ENCODE measurements at places on chromosomes 6 and 20.
A peak's percentile ranks its signal among the peaks of the same experiment; 100 is the strongest.

- no peak for DNase-seq
These were observed 6.0 kb downstream of the PNLDC1 start for GRCh38 chr6:159806021-159806458.

GRCh38 chr6:5681480-5681879 is 325.2 kb downstream of the NRN1 start:
- DNase-seq: no peak

DNA sequence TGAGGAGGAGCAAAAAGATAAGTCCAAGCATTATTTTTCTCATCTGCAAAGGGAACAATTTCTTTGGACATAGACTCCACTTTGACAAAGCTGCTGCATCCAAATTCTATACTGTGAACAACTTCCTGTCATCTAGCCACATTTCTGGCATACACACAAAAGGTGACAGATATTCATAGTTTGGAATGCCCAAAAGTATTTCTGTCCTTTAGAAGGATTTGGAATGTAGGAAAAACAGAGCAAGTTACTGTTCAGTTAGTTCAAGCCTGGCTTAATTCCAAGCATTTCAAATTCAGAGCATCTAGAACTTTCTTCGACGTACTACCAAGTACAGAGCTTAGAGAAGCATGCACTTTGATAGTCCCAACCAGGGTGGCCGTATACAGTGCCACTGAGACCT is 134.0 kb downstream of the PDE7B start:
- no peak for DNase-seq

DNA sequence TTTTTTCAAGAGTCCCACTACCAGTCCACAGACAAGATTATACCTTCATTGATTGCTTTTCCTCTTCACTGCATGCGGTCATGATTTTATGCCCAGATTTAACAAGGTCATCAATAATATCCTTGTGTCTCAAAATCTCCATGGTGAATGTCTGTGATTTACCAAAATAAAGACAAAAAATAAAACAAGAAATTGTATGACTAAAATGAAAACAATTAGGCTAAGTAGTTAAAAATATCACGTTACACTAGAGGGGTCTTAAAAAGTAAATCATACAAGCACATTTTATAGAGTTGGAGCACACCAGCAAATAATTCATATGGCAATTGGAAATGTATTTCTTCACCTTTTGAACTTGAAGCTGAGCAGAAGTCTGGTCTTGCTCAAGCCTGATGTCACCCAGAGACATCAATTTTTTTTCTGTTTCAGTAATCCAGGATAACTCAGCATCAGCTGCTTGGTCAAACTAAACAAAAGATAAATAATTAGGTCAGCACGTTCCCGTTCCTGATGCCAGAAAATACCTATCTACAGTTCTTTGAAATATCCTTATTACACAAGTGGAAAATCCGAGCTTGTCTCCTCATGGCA is 125.4 kb downstream of the DST start:
- DNase-seq: no peak

- no peak for DNase-seq
These were observed 238.5 kb upstream of the RAB32 start for GRCh38 chr6:146305092-146305491.

- no peak for DNase-seq
These were observed 101.1 kb downstream of the ATXN1 start for GRCh38 chr6:16660157-16660497.

DNA sequence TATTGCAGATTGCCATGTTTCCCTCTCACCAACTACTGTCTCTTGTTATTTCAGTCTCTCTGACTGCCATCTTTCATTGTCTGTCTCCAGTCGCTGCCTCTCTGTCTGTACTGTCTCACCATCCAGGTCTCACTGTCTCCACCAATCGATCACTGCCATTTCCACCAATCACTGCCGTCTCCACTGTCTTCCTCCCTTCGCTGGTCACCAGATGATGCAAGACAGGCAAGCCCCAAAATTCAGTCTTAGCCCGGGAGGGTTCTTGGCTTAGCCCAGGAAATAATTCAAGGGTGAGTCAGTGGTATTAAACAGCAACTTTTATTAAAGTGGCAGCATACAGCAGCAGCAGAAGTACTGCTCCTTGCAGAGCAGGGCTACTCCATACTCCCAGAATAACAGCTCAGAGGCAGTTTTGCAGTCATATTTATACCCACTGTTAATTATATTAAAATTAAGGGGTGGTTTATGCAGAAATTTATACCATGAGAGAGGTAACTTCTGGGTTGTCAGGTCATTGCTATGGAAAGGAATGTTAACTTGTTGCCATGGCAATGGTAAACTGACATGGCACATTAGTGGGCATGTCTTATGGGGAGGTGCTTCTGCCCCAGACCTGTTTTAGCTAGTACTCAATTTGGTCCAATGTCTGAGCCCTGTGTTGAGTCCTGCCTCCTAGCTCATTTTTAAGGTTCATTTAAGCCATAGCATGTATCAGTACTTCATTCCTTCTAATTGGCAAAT is 23.0 kb upstream of the ECHDC1 start:
- no peak for DNase-seq

- DNase-seq: no peak
These were observed 9.4 kb upstream of the CCN2 start for GRCh38 chr6:131960371-131961133.

- no peak for DNase-seq
These were observed 8.6 kb downstream of the SNX9 start for GRCh38 chr6:157831424-157832249.

DNA sequence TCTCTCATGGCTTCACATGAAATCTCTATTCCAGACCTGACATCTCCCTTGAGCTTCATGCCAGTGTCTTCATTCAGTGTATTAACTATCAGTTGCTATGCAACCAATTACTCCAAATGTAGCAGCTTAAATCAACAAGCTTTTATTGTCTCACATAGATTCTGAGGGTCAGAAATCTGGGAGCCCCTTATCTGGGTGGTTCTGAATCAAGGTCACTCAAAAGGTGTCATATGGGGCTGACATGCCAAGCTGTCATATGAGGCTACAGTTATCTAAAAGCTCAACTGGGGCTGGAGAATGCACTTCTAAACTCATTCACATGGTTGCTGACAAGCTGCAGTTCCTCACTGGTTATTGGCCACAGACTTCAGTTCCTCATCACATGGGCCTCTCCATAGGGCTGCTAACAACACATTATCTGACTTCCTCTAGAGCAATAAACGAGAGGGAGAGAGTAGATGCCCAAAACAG is 7.3 kb upstream of the CGA start:
- no peak for DNase-seq

DNA sequence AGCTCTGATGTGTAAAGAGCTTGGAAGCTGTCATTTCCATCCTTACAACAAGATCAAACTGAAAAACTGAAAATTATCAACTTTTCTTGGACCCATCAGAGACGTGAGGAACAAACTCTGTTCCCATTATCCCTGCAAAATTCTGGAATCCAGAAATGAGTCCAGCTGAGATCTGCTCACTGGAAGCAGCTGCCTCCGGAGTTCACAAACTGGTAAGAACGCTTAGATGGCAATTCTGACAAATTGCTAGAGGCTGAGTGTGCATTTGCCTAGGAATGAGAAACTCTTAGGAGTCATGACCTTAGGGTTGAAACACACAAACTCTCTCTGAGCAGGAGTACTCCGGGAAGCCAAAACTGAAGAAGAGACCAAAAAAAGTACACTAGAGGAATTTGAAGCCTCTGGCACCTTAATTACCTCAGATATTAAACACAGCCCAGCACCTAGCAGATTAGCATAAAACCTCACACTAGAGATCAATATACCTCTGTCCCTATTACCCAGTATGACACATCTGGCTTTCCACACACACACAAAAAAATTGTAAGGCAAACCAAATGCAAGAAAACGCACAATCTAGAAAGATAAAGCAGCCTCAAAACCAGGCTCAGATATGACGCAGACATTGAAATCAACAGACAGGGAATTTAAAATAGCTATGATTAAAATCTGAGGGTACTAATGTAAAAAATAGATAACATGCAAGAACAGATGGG is 233.5 kb upstream of the SGK1 start:
- no peak for DNase-seq

GRCh38 chr6:167323111-167323510 is 1.8 kb upstream of the TTLL2 start:
- DNase-seq: no peak

GRCh38 chr6:130517444-130517931 is 151.7 kb downstream of the TMEM200A start:
- DNase-seq: no peak

- no peak for DNase-seq
These were observed 33.9 kb downstream of the HLA-A start for GRCh38 chr6:29976253-29976587.

DNA sequence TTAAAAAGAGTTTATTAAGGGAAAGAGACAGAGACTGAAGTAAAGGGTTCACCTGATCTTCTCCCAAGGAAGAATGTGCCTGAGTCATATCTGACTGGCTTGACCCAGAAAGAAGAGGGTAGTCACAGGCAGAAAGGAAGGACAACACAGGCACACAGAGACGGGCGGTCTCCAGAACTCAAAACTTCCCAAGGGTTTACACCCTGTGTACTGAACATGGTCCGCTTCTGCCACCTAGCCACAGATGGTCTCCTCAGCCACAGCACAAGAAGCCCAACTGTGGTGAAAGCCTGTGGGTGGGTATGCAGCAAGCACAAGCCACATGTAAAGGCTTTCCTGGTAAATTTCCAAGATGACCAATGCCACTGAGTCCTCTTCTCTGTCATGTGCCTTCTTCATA is 17.2 kb downstream of the UNC5CL start:
- no peak for DNase-seq

DNA sequence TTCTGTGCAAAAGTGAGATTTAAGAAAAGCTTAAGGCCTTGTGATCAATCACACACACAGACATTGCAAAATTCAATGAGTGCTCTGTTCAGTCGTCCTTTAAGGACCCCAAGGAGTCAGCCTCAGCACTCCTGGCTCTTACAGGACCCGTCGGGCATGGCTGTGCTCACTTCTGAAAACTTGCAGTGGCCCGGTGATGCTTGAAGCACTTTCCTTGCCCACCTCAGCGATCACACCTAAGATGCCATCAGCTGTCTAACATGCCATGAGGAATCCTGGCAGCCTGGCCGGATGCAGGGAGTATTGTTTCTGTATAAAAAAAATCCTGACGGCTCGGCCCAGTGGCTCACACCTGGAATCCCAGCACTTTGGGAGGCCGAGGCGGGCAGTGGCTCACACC is 101.4 kb upstream of the LAMP5 start:
- no peak for DNase-seq

GRCh38 chr6:162825597-162825996 is 97.8 kb downstream of the PACRG start:
- no peak for DNase-seq

GRCh38 chr20:25408890-25409289 is 1.4 kb downstream of the GINS1 start:
- no peak for DNase-seq

DNA sequence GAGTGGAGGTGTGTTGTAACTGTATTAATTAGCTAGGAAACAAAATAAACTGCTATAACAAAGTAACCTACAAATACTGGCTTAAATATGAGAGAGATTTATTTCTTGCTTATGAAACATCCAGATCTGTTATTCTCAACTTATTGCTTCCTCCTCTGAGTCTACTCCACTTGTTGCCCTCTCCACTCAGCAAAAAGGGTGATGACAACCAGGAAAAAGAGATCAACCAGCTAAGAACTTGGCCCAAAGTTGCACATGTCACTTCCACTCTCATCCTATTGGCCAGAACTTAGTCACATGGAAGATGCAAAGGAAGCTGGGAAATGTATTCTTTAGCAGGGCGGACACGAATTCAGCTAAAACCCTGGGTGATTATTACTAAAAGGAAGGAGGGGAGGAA is 5.2 kb upstream of the TP53RK start:
- no peak for DNase-seq

GRCh38 chr6:161736326-161736725 is 462.5 kb upstream of the AGPAT4 start:
- no peak for DNase-seq

GRCh38 chr6:1917626-1918371 is 308.1 kb downstream of the FOXC1 start:
- peak; percentile 30 for DNase-seq

GRCh38 chr20:11907621-11908020 is 10.1 kb upstream of the BTBD3 start:
- DNase-seq: no peak

DNA sequence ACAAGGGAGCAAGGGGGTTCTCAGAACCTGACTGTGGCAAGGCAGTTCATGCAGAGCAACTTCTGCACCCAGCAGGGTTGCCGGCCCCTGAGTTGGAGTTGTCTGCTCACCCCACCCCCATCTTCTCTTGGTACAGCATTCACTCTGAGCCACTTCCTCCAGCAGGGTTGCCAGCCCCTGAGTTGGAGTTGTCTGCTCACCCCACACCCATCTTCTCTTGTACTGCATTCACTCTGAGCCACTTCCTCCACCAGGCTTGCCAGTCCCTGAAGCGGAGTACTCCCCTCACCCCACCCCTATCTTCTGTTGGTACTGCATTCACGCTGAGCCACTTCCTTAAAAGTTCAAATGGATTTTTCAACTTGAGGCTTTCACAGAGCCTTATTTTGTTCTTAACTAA is 79.7 kb upstream of the SYNDIG1 start:
- peak; percentile 18 for DNase-seq

GRCh38 chr6:15518057-15518456 is 144.8 kb downstream of the DTNBP1 start:
- DNase-seq: no peak

DNA sequence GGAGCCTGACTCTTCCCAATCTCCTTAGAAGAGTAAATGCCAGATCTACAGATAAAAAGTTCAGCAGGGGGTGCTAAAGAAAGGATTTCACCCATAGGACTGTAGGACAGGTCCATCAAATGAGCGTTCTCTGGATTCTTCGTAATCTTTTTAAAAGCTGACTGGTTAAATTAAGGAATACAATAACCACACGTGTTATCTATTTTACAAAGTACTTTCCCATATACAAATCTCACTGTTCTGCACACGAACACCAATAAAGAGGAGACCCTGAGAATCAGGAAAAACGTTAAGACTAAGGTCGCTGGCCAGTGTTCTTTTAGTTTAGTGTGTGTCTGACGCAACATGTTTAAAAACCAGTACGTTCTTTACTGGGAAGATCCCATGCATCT is 542 bp downstream of the TUBE1 start:
- no peak for DNase-seq

DNA sequence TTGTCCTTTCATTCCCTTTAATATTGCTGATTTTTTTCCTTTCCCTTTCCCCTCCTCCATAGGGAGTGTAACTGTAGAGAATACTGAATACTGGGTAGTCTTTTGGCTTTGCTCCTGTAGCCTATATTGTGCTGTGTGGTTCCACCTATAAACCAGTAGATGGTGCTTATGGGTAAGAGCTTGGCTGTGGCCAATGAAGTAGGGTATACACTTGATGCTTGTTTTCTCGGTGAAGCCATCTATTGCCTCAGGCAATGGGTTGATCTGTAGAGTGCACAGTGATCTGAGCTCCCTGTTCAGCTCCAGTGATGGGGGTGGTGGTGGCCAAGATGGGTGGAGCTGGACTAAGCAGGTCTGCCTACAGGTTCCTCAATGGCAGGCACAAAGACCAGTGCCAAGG is 203.3 kb upstream of the IMPG1 start:
- no peak for DNase-seq

GRCh38 chr20:34250005-34250404 is 8.8 kb downstream of the ASIP start:
- no peak for DNase-seq

GRCh38 chr20:14526891-14527290 is 189.5 kb upstream of the FLRT3 start:
- DNase-seq: no peak

Data from activated naive CD8-positive, alpha-beta T cell treated with anti-CD3 and anti-CD28 coated beads, Interleukin-2, amount 50 U/mL, for 24 hours (primary cell).